8988T (cell line): ENCODE measurements at places on chromosomes 2 and 18.

DNA sequence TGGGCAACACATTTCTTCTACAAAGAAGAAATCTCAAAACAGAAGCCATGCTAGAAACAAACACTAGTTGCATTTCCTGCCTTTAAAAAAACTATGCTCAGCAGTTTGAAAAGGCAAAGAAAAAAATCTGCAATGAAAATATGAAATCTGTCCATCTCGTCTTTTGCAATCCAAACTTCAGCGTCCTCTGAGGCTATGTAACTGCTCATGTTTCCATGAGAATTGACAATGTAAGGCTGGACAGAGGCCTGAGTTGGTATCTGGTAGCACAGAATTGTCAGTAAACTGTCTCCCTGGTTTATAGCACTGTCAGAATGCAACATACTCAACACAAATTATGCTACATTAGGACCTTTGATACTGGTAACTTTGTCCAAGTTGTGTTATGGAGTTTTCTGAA is 429.9 kb downstream of the ARHGAP15 start:
- DNase-seq: no peak

DNA sequence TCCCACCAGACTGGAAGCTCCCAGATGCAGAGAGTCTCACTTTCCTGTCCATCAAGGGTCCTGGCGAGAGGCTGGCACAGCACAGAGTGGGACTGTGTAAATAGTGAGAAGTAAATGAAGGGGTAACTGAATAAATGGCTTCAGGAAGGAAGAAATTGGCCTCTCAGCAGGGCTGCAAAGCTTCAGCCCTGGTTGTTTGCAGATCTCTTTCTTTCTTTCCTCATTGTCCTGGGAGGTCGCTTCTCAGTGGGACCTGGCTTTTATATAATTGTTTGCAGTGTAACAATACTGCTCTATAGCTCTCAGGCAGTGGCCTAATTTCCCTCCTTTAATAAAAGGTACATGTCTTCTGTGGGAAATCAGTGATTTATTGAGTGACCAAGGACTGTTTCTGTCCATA is 74.9 kb upstream of the GPR45 start:
- no peak for DNase-seq

DNA sequence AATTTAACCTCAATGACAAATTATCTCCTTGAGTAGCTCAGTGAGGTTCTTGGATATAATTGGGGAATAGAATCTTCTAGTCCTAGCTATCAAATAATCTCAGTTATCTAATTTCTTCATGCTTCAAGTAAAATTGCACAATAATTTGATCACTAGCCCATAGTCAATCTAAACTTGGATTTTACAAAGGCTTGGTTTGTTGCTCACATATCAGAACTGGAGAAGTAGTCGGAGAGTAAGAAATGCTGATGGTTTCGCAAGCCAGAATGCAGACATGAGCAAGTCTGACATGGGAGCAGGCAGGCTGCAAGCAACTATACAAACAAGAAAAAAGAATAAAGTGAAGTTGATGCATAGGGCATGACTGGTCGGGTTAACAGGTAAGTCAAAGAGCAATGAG is 11.7 kb upstream of the PDE11A start:
- no peak for DNase-seq

DNA sequence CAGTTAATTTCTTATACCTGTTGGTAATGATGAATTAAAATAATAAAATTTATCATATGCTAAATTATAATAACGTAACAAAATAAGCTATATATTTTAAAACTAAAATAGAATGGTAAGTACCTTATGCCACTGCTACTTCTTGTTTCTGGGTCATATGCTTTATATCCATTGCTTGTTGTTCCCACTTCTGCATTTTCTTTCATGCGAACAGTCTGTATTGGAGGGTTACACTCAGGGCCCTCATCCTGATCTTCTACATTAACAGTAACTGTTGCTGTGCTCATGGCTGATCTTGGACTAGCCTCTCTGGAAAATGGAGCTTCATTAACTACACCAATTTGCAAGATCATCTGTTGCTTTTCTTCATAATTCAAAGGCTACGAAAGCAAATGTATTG is 22.2 kb downstream of the DSC2 start:
- no peak for DNase-seq

GRCh38 chr2:121030523-121030922 is 254.5 kb downstream of the TFCP2L1 start:
- no peak for DNase-seq

- no peak for DNase-seq
Measured at GRCh38 chr2:99348173-99348572, 11.0 kb downstream of the EIF5B start.

DNA sequence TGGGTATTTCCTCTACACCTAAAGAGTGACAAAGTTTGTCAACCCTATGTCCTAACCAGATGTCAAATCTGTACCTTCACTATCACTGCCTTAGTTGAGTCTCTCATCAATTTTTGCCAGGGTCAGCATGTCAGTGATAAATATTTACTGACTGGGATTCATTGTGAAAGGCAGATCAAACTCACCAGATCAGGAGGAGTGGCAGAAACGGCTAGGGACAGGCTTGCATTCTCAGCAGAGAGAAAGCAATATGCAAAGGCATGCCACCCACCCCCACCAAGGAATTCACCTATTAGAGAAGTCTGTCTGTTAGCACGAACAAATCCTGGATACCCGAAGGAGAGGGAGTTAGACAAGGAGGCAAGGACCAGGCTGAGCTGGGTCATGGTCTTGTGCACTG is 62.6 kb downstream of the PTPN2 start:
- DNase-seq: no peak

GRCh38 chr2:181446985-181447384 is 10.2 kb upstream of the ITGA4 start:
- DNase-seq: no peak

GRCh38 chr2:168378960-168379669 is 77.0 kb upstream of the CERS6 start:
- no peak for DNase-seq

DNA sequence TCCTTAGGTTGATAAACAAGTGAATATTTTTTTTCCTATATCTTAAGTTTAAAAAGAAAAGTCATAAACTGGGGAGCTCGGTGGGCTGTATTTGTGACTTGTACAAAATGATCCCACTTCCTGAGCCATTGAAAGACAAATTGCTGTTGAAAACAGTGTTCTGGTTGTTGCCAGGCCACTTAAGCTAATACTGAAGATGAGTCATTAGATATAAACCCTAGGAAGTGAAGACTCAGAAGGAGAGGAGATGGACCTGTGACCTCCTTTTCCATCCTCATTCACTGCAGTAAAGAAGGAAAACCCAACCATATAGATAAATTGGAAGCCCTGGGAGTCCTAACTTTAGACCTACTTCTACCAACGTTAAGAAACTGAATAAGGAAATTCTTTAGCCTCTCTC is 46.2 kb upstream of the SERPINE2 start:
- no peak for DNase-seq

DNA sequence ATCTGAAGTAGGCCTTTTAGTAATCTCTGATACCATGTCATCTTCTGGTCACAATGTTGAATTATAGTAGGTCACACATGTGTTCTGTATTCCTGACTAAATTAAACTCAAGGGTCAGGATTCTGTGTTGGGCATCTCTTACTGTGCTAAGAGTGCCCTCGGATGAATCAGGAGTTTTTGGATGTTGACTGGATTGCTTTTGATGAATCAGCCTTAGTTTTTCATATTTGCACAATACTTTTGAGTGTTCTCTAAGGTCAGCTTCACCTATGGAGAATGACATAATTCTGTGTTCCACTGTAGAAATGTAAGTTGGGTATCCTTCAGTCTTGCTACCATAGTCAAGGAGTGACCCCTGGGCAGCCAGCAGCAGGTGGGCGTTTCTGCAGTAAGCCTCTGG is 190.1 kb downstream of the PTPRM start:
- DNase-seq: no peak

- no peak for DNase-seq
Measured at GRCh38 chr2:232870018-232870765, at the start of gene SNORC. Gene SNORC, plus strand, starts transcription at chr2:232870264. Its CDS starts 78 bp downstream, at chr2:232870342.
